ENCODE measurements at places on chromosomes 13 and 19.
A peak's percentile ranks its signal among the peaks of the same experiment; 100 is the strongest.

DNA sequence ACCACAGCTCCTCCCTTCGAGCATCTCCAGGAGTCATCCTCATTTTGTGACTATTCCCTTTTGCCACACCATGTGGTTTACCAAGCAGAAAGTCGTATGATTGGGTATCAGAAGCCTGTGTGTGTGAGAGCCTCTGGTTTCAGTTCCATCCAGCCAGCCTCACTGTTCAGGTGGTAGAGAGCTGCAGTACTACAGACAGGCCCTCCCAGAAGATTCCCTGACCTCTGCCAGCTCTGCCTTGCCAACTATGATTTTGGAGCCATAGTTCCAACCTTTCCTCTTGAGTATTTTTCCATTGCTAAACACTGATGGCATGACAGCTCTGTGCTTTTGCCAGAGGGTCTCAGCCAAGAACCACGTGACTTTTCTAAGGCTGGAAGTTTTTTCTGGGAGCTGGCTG is 82.5 kb downstream of the DHRS12 start:
- DNase-seq: no peak

DNA sequence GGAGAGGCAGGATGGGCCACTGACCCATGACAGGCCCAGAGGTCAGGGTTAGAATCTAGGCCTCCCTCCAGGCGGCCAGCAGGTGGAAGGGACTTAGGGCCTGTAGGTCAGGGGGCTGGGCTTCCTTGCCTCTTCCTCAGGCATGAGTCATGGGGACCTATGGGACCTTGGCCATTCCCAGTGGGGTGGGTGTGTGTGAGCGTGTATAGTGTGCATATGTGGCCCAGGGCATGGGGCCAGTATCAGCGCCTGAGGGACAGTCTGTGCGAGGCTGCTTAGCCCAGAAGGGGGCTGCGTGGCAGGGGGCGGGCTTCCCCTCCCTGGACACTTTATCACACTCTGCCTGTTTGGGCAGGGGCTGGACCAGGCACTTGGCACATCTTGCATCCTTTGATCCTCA is 13.3 kb downstream of the KCTD15 start:
- DNase-seq: no peak

DNA sequence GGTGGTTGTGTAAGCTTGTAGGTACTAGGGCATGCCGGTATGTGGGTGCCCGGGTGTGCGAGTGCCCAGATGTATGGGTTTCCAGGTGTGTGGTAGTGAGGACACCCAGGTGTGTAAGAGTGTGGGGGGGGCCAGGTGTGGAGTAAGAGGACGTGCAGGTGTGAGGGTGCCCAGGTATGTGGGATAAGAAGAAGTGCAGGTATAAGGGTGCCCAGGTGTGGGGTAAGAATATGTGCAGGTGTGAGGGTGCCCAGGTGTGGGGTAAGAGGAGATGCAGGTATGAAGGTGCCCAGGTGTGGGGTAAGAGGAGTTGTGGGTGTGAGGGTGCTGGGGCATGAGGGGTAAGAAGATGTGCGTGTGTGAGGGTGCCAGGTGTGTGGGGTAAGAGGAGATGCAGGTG is 14.3 kb downstream of the MARK4 start:
- DNase-seq: no peak

GRCh38 chr13:27820524-27821482 is 28.5 kb downstream of the GSX1 start:
- no peak for DNase-seq

DNA sequence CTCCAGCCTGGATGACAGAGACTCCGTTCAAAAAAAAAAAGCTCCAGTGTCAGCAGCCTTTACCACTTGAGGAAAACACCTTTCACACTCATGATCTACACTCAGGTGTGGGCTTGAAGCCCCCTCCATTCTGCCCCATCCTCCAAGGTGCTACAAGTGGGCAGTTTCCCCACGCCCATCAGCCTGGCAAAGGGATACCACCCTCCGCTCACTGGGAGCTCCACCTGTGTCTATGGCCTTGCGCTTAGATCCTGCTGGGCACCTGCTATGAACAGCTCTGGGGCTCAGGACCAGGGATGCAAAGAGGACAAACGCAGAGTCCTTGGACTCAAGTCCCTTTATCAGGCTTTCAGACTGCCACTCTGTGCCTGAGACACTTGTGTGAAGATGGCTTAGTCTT is 127.8 kb downstream of the CRYL1 start:
- no peak for DNase-seq

DNA sequence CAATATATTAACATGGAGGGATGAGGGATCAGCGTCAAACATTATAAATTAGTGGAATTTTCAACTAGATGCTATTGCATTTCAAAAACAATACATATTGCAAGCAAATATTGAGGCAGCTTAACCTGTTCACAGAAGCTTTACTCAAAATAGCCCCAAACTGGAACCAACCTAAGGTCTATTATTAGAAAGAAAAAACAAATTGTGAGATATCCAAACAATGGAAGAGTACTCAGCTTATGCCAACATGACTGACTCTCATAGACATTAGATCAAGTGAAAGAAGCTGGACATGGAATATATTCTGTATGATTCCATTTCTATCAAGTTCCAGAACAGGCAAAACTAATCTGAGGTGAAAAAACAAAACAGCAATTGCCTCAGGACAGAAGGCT is 27.6 kb upstream of the NEK3 start:
- DNase-seq: no peak

- DNase-seq: no peak
These were observed 20.7 kb downstream of the COLGALT1 start for GRCh38 chr19:17575871-17576757.

DNA sequence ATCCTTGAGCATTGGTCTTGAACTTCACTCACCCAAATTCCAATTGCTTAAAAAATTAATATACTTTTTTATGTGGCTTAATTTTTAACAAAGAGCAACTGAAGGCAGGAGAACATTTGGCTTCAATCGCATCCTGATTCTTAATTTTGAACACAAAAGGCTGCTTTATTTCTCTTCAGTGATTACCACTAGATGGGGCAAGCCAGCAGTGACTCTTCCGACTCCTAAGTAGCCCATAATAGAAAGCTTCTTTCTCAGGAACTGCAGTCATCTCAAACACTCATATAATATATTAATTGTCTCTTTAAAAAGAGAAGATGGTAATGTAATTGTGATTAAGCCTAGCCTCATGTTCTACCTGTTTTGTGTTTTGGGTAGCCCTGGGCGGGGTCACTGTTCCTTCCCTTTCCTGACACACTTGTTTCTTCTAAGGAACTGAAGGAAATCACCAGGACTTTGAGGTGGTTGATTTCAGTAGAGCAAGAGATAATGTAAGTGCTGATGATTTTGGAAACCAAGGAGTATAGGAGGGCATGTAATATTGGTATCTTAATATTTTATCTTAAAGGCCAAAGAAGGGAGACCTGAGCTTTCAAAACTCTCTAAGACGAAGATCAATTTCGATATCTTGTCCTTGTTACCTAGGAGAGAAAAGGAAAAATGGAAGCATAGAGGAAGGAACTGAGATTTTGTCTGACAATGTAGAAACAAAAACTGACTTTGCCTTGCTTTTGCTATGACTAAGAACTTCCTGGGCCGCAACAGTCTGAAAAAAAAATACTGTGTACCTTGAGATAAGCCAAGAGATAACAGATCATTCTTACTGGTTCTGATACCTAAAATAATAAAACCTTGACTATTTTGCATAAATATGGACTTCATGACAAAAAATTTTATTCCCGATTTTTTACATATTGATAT is 73.1 kb downstream of the TNFSF13B start:
- DNase-seq: peak; percentile 53

DNA sequence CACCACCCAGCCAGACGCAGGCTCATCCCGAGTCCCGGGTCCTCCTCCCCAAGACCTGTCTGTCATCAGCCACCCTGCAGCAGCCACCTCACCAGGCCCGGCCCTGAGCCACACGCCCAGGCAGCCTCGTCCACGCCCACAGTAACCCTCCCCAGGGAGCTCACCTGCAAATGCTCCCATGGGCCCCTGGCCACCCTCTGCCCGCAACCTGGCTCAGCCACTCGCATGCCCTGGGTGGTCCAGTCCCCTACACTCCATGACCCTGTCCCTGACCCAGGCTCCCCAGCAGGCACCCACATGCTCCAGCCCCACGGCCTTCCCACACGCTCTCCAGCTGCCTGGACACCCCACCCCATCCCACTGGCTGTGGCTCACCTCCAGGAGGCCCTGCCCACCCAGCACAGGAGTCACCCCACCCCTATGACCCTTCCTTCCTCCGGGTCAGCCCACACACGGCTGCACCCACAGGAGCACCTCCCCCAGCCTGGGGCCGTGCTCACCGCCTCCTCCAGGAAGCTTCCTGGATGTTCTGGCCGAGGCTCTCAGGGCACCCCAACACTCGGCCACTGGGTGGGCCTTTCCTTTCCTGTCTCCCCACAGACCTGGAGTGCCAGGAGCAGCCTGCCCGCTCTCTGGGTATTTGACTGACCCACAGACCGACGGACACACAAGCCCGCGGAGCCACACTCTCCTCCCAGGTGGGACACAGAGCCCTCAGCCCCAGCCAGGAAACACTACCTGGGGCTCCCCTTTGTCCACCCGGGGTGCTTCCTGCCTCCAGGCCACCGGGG is 3.6 kb downstream of the TMEM259 start:
- DNase-seq: no peak

DNA sequence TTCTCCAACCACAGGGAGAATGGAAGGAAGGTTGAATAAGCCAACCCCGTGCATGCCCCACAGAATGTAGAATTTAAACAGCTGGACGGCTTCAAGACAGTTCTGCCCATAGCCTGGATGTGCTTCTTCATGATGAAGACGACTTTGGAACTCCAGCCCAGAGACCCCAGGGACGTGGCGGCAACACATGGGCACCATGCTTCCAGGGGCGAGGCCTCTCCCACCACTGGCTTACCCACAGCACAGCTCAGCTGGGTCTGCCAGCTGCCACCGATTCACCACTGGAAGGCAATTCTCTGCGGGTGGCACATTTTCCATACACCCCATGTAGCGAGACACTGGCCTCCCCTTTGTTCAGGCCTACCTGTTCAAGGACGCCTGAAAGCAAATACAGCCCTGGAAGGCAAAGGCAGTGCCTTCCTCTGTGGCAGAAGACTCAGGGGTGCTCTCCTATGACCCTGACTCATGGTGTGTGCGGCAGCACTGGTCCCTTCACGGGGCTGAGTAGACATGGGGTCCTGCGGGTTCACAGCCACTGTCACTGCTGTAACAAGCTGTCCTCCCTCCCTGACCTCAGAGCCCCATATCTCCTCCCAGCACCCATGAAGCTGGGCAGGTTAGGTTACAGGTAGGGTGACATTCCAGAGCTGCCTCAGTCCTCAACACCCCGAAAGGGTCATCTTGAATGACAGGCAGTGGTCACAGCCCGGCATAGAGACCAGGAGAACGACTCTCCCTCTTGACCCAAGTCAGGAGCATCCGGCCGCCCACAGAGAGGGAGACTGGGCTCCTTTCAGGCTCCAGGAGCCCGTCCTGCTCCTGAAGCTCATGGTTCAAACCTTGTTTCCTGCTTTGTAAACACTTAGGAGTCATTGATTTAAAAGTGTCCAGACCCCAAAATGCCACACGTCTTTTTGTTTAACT is 72.7 kb downstream of the SPACA7 start:
- DNase-seq: no peak

GRCh38 chr19:46697204-46697960 is 19.5 kb downstream of the PRKD2 start:
- no peak for DNase-seq

- DNase-seq: no peak
These were observed 48.6 kb downstream of the UBL3 start for GRCh38 chr13:29801737-29802305.

GRCh38 chr13:79404361-79404760 is 1.7 kb downstream of the RBM26 start:
- DNase-seq: no peak

DNA sequence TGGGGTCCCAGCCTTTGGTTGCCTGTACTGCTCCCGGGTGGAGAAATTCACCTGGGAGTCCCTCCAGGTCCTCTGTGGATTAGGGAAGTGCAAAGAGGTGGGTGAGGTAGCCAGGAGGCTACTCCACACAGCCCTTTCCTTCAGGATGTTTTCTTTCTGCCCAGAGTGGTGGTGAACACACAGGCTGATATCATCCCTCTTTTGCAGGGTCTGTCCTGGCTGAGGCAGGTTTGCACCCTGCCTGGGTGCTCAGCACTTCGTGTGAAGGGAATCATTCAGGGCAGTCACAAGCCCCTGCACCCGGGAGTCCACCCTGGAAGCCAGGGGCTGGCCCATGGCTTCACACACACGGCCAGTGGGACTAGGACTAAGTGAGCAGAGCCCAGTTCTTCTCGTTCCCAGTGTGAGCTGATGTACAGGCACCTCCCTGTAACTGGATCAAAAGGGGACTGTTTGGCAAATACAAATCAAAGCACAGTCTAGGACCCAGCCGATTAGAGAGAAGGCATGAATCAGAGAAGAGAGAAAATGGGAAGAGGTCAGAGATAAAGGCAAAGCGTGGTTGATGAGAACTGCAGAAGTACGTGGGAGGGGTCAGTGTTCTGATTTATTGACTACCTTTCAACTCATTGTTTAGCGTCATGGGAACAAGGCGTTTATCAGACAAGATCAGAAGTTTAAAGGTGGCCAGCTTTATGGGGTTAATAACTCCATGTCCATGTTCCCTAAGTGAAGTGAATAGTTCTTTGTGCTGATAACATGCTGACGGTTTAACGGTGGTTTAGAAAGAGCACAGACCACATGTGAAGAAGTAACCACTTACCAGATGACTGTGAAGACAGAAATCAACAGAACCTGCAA is 30.4 kb upstream of the SPATA13 start:
- no peak for DNase-seq

DNA sequence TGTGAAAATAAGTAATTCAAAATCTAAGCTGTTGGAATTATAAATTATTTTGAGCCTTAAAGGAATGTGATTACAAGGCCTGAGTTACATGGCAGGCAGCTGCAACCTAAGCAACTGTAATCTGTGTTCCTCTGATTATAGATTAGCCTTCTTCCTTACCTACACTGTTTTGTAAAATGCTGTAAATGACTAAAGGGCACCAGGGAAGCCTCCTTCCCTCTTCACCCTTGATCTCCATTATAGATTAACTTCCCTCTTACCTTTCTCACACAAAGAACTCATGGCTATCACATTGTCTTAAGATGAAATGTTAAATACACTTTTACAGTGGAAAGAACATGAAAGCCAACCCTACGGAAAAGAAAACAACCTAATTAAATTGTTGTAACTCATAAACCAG is 423.7 kb upstream of the KLF12 start:
- DNase-seq: no peak

- DNase-seq: no peak
These were observed 33.9 kb upstream of the ATP11A start for GRCh38 chr13:112655913-112656312.

DNA sequence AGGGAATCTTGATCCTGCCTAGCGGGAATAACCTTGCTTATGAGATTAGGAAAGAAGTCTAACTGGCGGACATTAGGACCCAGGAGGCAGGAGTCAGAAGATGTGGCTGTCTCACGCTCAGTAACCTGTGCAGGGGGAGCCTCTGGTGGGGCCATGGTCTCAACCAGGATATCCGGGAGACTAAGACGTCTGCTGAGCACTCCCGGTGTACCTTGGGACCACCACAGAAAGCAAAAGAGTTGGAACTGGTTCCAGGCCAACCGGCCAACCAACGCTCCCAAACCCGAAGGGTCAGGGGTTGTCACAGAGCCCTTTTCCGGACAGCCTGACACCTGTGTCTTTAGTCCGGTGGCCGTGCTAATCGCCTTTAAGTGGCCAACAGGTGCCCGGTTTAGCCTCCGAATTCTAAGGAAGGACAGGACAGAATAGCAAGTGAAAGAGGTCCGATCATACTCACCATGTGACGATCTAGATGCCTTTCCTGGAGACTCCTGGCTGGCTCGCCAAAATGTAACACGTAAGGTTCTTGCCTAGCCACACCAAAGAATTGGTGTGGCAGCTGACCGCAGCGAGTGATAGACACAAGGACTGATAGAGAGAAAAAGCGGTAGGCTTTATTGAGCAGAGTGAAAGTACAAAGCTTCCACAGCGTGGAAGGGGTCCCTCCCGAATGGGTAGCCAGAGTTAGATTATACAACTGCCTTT is 103.9 kb upstream of the DIAPH3 start:
- DNase-seq: peak; percentile 9
